T-helper 17 cell (primary cell): ENCODE measurements at places on chromosomes 5 and 9.

- no peaks in the 10 kb centered on the region for H3K36me3 ChIP-seq
- no peaks in the 10 kb centered on the region for H3K4me1 ChIP-seq
- no peaks in the 10 kb centered on the region for H3K27me3 ChIP-seq
- no peak overlapping the region for H3K4me3 ChIP-seq
- no peak overlapping the region for H3K27ac ChIP-seq
Measured at GRCh38 chr5:125034331-125034730, 287.9 kb upstream of the ZNF608 start.

- no peaks in the 10 kb centered on the region for H3K36me3 ChIP-seq
- H3K4me1 ChIP-seq: no peaks in the 10 kb centered on the region
- H3K27me3 ChIP-seq: peaks cover 7% of the 10 kb centered on the region
Measured at GRCh38 chr5:159609359-159609758, 279.1 kb upstream of the IL12B start.

- H3K4me1 ChIP-seq: peaks cover 4% of the 10 kb centered on the region
- no peak overlapping the region for H3K27ac ChIP-seq
- no peak overlapping the region for H3K4me3 ChIP-seq
- peaks cover 53% of the 10 kb centered on the region for H3K27me3 ChIP-seq
- DNase-seq: no peak
Measured at GRCh38 chr5:1919209-1919566, 36.5 kb upstream of the IRX4 start.

DNA sequence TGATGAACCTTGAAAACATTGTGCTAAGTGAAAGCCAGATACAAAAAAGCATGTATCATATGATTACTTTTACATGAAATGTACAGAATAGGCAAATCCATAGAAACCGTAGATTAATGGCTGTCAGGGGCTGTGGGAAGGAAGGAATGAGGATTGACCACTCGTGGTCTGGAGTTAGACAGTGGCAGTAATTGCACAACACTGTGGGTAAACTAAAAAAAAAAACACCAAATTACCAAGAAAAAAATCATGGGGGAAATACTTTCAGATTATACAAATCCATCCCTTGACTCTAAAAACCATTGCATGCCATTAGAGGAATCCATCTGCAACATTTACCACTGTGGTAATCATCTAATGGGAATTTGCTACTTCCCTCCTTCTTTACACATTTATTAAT lies 140.0 kb downstream of the SIL1 start:
- no peaks in the 10 kb centered on the region for H3K27me3 ChIP-seq
- H3K36me3 ChIP-seq: peaks cover 4% of the 10 kb centered on the region
- no peak for DNase-seq
- H3K27ac ChIP-seq: no peak overlapping the region
- no peak overlapping the region for H3K4me3 ChIP-seq
- H3K4me1 ChIP-seq: peaks cover 7% of the 10 kb centered on the region

- no peak overlapping the region for H3K4me3 ChIP-seq
- H3K4me1 ChIP-seq: no peaks in the 10 kb centered on the region
- H3K36me3 ChIP-seq: no peaks in the 10 kb centered on the region
- H3K27ac ChIP-seq: no peak overlapping the region
- no peaks in the 10 kb centered on the region for H3K27me3 ChIP-seq
- DNase-seq: no peak
Measured at GRCh38 chr5:22889720-22890119, 36.6 kb upstream of the CDH12 start.

DNA sequence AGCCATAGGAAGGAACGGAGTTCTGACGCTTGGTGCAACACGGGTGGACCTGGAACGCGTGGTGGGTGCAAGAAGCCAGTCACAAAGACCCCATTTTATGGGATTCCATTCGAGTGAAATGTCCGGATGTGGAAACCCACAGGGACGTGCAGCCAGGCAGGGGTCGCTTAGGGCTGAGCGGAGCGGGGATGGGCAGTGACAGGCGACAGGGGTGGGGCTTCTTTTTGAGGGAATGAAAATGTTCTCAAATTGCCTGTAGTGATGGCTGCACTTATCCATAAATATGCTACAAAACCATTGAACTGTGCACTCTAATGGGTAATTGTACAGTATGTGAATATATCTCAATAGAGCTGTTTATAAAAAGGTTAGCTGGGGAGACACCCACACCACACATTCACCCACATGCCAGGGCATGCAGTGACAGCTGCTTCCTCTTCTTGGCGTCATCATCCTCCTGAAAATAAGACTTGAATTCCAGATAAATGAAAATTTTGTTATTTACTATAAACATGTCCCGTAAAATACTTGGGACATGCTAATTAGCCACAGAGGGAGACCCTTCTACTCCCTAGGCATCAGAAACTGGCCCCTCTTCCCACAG lies 71.3 kb upstream of the OLFM1 start:
- peaks cover 2% of the 10 kb centered on the region for H3K4me1 ChIP-seq
- H3K4me3 ChIP-seq: no peak overlapping the region
- H3K36me3 ChIP-seq: no peaks in the 10 kb centered on the region
- H3K27me3 ChIP-seq: peaks cover 45% of the 10 kb centered on the region

DNA sequence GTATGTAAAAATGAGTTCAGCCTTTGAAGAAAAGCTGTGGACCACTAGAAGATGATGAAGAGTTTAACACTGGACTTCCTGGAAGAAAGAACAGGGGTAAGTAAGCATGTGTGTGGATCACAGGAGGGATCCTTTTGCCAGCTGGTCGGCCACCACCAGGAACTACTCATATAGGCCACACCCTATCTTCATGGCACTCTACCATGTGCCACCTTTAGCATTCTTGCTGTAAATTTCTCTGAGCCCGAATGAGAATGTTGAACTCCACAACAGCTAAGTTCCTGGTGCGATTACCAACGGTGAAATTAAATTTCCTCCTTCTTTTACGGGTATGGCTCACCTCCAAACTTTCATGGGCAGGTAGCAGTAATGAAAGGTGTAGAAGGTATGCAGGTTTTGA lies 102.3 kb downstream of the ATP10B start:
- H3K4me1 ChIP-seq: no peaks in the 10 kb centered on the region
- peaks cover 46% of the 10 kb centered on the region for H3K27me3 ChIP-seq
- H3K4me3 ChIP-seq: no peak overlapping the region
- H3K36me3 ChIP-seq: no peaks in the 10 kb centered on the region
- H3K27ac ChIP-seq: no peak overlapping the region
- no peak for DNase-seq

DNA sequence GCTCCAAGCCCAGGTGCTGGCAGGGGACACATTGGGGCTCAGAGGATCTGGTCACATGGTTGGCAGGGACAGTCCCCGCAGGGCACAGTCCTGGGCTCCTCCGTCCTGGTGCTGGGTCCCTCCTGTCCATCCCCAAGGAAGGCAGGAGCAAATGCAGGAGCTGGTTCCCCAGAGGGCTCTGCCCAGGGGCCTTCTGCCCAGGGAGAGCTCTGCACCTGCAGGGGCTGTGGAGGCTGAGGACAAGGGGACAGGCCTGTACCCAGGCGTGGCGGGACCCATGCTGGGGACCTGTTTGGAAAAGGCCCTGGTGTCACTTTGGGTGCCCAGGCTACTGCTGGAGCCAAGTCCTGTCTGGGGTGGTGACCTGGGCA lies 7.2 kb downstream of the SPATA31E1 start:
- no peaks in the 10 kb centered on the region for H3K36me3 ChIP-seq
- no peak for DNase-seq
- H3K4me1 ChIP-seq: peaks cover 3% of the 10 kb centered on the region
- H3K27me3 ChIP-seq: peaks cover 20% of the 10 kb centered on the region

DNA sequence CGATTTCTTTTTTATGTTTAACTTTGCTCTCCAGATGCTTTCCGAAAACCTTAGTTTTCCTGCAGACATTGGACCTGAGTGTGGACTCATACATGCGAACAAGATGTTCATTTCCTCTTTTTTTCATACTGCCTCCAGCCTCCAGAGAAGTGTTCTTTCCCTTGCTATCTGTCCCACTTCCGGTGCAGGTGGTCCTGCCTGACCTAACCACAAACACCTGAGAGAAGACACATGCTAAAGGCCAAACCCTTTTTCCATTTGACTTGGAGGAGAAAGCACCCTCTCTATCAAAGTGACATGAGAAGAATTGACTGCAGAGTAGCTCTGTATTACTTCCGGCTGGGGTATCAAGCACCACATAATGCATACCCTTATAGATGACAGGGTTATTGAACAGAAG lies 334.0 kb downstream of the ARHGEF28 start:
- peaks cover 37% of the 10 kb centered on the region for H3K27me3 ChIP-seq
- H3K4me1 ChIP-seq: no peaks in the 10 kb centered on the region
- DNase-seq: no peak
- H3K36me3 ChIP-seq: no peaks in the 10 kb centered on the region
- no peak overlapping the region for H3K4me3 ChIP-seq

DNA sequence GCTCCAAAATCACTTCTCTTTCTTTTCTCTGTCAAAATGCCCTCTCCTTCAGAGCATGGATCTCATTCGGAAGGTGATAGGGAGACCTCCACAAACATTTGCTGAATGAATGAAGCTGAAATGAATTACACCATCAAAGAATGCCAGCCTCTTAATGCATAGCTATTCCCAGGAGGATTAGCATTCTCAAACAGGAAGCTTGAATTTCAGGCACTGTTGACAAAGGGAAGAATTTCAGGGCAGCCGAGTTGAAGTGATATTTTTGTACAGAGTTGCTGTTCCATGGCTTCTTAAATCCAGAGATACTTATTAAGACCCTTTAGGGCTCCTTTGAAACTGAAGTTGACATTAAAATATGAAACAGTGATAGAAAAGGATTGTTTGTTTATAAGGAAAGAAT lies 18.8 kb downstream of the HBEGF start:
- H3K27ac ChIP-seq: no peak overlapping the region
- no peak overlapping the region for H3K4me3 ChIP-seq
- H3K27me3 ChIP-seq: peaks cover 5% of the 10 kb centered on the region
- no peaks in the 10 kb centered on the region for H3K4me1 ChIP-seq
- no peak for DNase-seq
- H3K36me3 ChIP-seq: no peaks in the 10 kb centered on the region

- H3K4me3 ChIP-seq: peak overlapping the region; percentile 73
- peaks cover 47% of the 10 kb centered on the region for H3K4me1 ChIP-seq
- no peaks in the 10 kb centered on the region for H3K27me3 ChIP-seq
- DNase-seq: peak; percentile 19
Measured at GRCh38 chr9:113511856-113512761, 48.6 kb downstream of the RGS3 start.

DNA sequence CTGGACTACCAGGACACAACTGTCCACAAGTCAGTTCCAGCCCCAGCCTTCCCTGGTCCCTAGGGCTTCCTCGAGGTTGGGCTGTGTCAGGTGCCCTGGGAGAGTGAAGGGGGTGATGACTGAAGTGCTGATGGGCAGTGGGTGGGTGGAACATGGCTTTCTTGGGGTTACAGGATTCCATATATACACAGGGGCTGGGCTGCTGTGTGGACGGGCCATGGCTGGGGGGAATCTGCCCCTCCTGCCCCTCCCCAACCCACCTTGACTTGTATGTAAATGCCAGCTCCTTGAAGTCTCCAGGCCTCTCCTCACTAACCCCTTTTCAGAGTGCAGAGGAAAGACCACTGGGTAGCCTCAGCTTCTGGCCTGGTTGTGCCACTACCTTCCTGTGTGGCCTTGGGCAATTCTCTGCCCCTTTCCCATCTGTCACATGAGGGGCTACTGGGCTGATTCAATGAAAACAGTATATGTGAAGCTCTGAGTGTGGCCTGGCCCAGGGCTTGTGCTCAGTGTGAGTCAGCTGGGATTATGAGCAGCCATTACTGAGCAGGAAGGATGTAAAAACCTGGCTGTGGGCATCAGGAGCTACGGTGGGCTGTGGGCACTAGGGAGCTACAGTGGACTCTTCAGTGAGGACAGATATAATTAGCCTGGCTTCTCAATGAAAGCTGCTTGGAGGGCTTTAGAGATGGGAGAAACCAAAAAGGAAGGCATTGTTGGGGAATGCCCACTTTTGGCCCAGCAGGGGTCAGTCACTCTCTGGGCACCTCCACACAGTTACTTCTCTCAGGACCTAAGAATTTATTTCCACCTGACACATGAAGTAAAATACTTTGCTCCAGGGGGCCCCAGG lies 23.3 kb downstream of the PITX1 start:
- H3K36me3 ChIP-seq: peaks cover 10% of the 10 kb centered on the region
- no peaks in the 10 kb centered on the region for H3K4me1 ChIP-seq
- H3K27ac ChIP-seq: no peak overlapping the region
- no peaks in the 10 kb centered on the region for H3K27me3 ChIP-seq

DNA sequence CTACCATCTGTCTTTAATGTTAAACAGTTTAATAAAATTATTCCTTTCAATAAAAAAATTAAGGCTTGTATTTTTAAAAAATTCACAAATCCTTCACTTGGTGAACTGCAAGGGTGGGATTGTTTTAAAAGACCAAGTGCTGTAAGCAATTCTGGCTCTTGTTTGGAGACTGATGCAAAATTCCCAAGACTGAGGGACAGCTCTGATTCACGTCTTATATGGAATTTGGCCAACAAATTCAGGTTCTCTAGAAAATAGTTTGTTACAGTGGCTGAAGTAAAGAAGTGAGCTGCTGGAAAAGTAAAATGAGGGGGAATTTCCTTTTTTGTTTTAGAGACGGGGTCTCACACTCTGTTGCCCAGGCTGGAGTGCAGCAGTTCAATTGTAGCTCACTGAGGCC lies 58.3 kb downstream of the PRELID2 start:
- no peaks in the 10 kb centered on the region for H3K27me3 ChIP-seq
- no peaks in the 10 kb centered on the region for H3K36me3 ChIP-seq
- DNase-seq: no peak

DNA sequence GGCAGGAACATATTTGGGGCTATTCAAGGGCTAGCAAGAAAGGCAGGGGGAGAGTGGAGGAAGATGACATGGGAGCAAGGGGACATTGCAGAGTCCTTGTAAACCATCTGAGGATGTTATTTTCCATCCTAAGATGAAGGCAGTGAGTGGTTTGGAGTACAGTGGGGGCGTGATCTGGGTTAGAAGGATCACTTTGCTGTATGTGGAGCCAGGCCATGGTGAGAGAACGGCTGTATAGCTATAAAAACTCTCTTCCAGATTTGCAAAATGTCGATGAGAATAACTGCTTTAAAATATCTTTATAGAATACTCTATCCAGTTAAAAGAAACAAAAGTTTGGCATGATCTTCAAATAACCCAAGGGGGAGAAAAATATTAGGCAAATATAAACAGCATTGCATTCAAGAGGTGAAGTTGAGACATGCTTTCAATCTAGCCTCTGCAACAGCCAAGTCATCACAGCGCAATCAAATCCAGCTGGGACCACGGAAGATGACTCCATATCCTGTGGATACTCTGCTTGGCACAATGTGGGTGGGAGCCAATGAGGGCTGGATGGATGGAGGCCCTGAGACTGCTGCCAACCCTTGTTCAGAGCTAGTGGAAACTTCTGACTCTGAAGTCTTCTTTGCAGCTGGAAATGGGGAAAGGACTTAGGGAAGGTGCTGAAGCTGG lies 111.5 kb upstream of the BASP1 start:
- H3K4me1 ChIP-seq: no peaks in the 10 kb centered on the region
- H3K27me3 ChIP-seq: no peaks in the 10 kb centered on the region
- no peak overlapping the region for H3K4me3 ChIP-seq
- no peaks in the 10 kb centered on the region for H3K36me3 ChIP-seq
- no peak overlapping the region for H3K27ac ChIP-seq

DNA sequence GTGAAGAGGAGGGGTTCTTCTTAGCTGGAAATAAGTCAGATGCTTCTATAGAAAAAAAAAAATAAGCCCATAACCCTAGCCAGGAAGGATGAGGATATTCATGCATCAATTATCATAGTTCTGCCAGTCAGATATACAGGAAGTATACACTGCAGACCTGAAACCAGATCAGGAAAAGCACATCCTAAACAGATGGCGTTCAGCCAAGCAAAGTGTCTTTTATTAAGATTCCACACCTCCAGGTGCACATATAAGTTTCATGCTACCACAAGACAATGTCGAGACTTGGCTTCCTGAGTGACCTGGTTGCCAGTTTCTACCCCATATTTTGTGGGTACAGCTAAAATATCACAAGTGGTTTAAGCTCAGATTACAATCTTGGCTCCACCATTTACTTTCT lies 108.3 kb downstream of the CETN3 start:
- peaks cover 18% of the 10 kb centered on the region for H3K27me3 ChIP-seq
- no peaks in the 10 kb centered on the region for H3K4me1 ChIP-seq
- H3K36me3 ChIP-seq: no peaks in the 10 kb centered on the region
- H3K4me3 ChIP-seq: no peak overlapping the region
